Mesothelial cell of epicardium (in vitro differentiated cells): ENCODE measurements at places on chromosomes 7 and 10.

DNA sequence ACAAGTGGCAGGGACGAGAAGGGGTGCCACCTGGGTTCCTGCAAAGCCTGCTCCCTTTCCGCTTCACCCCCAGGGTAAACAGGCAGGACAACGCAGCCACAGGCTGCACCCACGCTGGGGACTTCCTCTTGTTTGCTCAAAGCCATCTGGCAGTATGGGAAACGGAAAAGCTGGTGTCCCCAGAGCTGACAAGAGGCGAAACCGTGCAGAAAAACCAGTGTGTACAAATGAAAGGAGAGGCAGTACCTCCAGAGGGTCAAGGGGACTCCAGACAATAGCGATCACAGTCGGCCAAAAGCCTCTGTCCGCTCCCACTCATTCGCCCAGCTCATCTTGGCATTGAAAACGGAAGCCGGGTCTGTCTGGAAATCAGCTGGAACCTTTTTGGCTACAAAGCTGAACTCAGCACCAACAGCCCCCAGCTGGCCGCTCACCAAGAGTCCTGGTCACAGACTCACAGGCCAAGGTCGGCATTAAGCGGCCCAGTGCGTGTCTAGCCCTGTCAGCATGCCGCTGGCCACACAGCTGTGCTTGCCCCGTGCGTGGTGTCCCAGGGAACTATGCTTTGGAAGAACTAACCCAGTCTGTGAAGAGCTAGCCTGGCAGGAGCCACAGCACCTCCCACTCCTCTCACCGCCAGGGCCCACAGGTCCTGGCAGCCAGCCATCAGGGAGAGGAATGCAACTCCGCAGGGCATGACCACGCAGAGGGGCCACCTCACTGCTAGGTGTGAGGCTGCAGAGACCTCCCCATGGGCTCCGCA lies 10.4 kb downstream of the TNS3 start:
- H3K4me3 ChIP-seq = peak overlapping the region; percentile 51
- DNase-seq = peak; percentile 77
- peaks cover 81% of the 10 kb centered on the region for H3K4me1 ChIP-seq
- peak overlapping the region; percentile 97 for H3K27ac ChIP-seq

DNA sequence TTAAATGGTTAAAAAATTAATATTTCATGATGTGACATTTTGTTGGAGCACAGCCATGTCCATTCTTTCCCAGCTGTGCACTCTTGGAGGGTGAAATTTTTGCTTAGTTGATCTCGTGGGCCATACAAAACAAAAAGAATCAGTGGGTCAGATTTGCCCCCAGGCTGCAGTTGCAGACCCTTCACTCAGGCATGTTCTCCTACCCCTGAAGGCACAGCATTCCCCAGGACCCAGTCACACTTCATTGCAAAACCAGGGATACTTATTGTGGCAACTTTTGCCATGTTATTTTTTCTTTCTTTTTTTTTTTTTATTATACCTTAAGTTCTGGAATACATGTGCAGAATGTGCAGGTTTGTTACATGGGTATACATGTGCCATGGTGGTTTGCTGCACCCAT lies 6.0 kb downstream of the TAS2R40 start:
- no peak overlapping the region for H3K4me3 ChIP-seq
- no peak for DNase-seq
- H3K36me3 ChIP-seq = no peaks in the 10 kb centered on the region
- peaks cover 21% of the 10 kb centered on the region for H3K4me1 ChIP-seq
- H3K27me3 ChIP-seq = peaks cover 2% of the 10 kb centered on the region
- H3K27ac ChIP-seq = no peak overlapping the region

- no peaks in the 10 kb centered on the region for H3K36me3 ChIP-seq
- no peak for DNase-seq
- H3K4me3 ChIP-seq = peak overlapping the region; percentile 70
- peaks cover 17% of the 10 kb centered on the region for H3K4me1 ChIP-seq
- H3K27me3 ChIP-seq = peaks cover 62% of the 10 kb centered on the region
Observed at GRCh38 chr10:101570428-101571270, 17.4 kb downstream of the POLL start.

GRCh38 chr10:97058521-97058920 lies 127.2 kb downstream of the SLIT1 start:
- H3K27me3 ChIP-seq = peaks cover 21% of the 10 kb centered on the region
- H3K27ac ChIP-seq = no peak overlapping the region
- no peaks in the 10 kb centered on the region for H3K4me1 ChIP-seq
- no peaks in the 10 kb centered on the region for H3K36me3 ChIP-seq
- no peak for DNase-seq

GRCh38 chr7:122380992-122381391 lies 76.4 kb upstream of the FEZF1 start:
- H3K27me3 ChIP-seq = no peaks in the 10 kb centered on the region
- no peak overlapping the region for H3K4me3 ChIP-seq
- DNase-seq = no peak
- H3K27ac ChIP-seq = no peak overlapping the region
- no peaks in the 10 kb centered on the region for H3K4me1 ChIP-seq
- no peaks in the 10 kb centered on the region for H3K36me3 ChIP-seq

- H3K36me3 ChIP-seq = no peaks in the 10 kb centered on the region
- no peak overlapping the region for H3K4me3 ChIP-seq
- H3K27ac ChIP-seq = no peak overlapping the region
- H3K27me3 ChIP-seq = no peaks in the 10 kb centered on the region
- no peak for DNase-seq
Observed at GRCh38 chr7:76430836-76431235, 6.1 kb downstream of the ZP3 start.

GRCh38 chr7:82600531-82600930 lies 157.0 kb upstream of the CACNA2D1 start:
- peaks cover 7% of the 10 kb centered on the region for H3K4me1 ChIP-seq
- H3K4me3 ChIP-seq = no peak overlapping the region
- no peaks in the 10 kb centered on the region for H3K36me3 ChIP-seq
- H3K27me3 ChIP-seq = peaks cover 3% of the 10 kb centered on the region
- no peak for DNase-seq
- no peak overlapping the region for H3K27ac ChIP-seq
